ENCODE measurements at places on chromosomes 16 and 17.

DNA sequence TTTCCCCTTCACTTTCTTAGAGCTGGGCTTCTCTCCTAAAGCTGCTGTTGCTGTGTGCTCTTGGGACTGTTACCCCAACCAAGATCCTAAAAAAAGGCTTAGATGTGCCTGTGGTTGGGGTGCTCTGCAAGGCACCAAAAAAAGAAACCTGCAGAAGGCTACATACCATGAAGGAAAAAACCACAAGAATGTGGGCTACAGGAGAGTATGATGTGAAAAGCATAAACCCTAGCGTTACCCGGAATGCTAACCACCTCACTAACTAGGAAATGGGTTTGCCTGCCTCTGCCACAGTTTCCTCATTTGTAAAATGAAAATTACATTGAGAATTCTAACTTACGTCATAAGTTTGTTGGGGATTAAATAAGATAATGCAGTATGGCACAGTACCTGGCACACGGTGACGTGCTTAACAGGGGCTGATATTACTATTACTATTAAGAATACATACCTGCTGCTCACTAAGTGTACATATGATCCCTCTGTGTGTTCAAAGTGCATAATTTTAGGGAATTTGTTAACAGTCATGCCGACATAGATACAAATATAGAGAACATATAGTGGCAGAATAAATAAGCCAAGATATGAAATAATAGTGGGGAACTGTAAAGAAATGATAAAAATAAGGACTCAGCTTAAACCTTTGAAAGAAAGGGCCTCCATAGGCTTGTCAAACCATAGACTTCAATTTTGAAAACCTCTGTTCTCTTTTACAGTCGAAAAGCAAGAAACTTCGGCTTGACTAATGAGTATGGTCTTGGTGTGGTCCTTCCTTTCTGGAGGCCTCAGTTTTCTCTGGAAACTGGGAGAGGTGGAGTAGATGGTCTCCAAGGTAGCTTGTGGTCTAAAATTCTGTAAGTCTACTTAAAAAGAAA is 177.8 kb upstream of the TBX2 start:
- DNase-seq, result no peak

GRCh38 chr16:22388101-22388644 is 13.8 kb upstream of the CDR2 start:
- DNase-seq, result no peak

- DNase-seq, result no peak
Measured at GRCh38 chr16:56795011-56795410, 65.1 kb downstream of the NUP93 start.

DNA sequence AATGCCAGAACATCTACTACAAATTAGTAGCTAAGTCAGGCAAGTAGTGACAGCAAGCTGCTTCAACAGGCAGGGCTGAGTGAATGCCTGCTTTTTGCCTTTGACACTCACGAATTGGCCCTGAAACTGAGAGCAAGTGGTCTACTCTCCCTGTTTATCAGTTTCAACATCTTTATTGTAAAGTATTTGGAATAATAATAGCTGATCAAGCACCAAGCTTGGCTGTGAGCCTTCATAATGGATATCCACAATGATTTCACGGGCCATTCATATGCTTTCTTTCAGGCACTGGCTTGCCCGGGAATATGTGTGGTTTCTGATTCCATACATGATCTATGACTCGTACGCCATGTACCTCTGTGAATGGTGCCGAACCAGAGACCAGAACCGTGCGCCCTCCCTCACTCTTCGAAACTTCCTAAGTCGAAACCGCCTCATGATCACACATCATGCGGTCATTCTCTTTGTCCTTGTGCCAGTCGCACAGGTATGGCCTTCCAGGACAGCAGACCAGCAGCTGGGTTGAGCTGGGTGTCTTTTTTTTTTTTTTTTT is 5.2 kb downstream of the TLCD3A start:
- DNase-seq, result no peak

GRCh38 chr17:82299452-82299851 is 18.0 kb downstream of the CD7 start:
- no peak for DNase-seq

GRCh38 chr16:73032541-73033270 is 15.2 kb downstream of the ZFHX3 start:
- DNase-seq, result no peak

GRCh38 chr16:23395732-23396131 is 57.3 kb downstream of the COG7 start:
- no peak for DNase-seq

GRCh38 chr17:46122486-46122871 is 70.8 kb downstream of the KANSL1 start:
- DNase-seq, result no peak

- no peak for DNase-seq
Measured at GRCh38 chr17:4788807-4789700, at the start of gene GLTPD2. Gene GLTPD2, plus strand, starts transcription at chr17:4788964. Its CDS starts 48 bp downstream, at chr17:4789012.

GRCh38 chr16:79293836-79294460 is 306.6 kb downstream of the MAF start:
- DNase-seq, result no peak

DNA sequence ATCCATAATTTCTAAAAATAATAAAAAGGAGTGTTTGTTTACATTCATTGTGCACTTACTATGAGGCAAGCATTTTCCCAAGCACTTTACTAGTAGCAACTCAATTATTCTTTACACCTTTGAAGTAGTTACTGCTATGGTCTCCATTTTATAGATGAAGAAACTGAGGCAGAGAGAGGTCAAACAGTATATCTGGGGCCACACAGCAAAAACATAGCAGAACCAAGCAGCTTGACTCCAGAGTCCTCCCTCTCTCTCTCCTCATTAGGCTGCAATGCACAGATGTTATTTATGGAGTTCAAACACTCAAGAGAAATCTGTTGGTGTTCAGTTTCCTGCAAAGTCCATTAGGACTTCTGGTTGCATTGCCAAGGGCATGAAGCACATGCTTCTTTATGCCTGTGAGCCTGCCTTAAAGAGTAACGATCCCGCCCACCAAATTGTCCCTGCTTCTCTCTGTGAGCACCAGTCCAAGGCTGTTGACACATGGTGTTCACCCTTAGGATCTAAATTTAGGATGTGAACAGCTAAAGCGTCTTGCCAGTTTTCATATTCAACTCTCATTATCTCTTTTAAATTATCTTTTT is 44.0 kb downstream of the GPRC5B start:
- peak; percentile 98 for DNase-seq

DNA sequence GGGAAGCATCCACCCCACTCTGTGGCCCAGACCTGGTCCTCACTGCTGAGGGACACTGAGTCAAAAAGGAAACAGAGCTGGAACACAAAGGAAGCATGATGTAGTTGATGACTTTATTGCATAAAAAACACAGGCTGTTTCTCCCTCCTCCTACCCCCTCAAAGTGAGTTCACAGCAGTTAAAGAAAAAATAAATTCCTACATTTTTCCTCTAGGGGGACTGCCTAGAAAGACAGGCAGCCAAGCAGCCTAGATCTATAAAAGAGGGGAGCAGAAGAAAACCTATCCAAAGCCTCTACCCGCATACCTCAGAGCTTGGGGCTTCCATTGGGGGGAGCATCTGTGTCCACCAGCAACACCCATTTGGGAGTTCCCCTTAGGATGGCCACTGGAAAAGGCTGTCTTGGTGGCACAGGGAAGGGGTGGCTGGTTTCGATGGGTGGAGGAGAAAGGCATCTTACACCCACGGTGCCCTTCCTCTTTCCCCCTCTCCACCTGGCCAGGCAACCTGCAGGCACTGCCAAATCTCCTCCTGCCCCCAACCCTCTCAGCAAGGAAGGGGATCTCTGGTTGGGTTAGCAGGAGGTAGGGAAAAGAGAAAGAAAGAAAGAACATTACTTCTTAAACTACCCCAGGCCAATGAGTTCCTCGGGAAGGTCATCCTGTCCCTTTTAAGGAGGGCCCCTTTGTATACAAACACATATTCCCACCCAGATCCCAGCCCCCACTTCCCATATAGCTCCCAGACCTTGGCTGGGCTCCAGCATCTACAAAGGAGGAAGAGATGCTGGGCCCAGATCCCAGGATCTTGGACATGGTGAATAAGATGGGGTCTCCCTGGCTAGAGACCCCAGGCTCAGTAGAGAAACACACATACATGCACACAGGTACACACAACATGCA is 4.0 kb upstream of the SCRN2 start:
- DNase-seq, result no peak

DNA sequence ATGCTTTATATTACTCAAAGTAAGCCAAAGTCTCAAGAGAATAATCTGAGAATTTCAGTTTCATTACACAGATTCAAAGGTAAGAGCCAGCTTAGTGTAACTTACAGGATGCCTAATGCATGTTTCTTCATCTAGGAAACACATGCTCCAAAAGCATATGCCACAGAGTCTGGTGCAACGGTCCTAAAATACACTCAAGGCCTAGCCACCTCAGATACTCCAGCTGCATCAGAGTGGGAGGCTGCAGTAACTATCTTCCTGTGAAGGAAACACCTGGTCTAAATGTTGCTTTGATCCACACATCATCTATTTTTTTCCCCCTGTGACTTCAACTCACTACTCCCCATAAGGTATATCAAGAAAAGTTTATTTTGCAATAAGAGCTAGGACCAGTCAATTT is 51.6 kb upstream of the CORO6 start:
- peak; percentile 49 for DNase-seq

Measured in NCI-H2171 treated with DMSO at 0.1 percent for 48 hours (cell line).